ENCODE measurements at places on chromosomes 7 and 10.

- no peak for DNase-seq
Measured at GRCh38 chr10:76632767-76633051, 1004.9 kb downstream of the KCNMA1 start.

DNA sequence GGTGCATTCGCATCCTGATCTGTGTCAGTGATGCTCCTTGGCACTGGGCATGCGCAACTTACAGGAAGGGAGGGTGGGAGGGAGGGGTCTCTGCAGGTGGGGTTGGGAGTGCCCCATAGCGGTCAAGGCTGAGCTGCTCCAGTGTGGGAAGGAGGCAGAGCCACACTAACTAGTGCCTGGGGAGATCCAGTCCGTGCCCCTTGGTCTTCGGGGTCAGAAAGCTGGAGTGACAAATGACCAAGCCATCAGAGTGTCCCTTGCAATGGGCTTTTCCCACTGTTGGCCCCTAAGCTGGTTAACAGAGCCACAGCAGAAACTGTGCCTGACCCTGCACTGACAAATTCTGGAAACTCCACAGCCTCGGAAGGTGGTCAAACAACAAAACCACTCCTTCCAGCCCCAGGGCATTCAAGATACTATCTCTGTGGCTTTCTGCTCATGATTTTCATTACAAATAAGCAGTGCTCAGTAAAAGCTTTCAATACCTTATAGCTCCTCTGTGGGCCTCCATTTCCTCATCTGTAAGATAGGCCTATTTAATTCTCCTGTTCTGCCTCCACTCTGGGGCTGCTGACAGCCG, 138.1 kb upstream of the UNC5B start:
- no peak for DNase-seq

GRCh38 chr7:35705932-35706461, 11.1 kb upstream of the HERPUD2 start:
- no peak for DNase-seq

GRCh38 chr7:159098811-159099655, 45.6 kb downstream of the VIPR2 start:
- DNase-seq, result no peak

- DNase-seq, result no peak
Measured at GRCh38 chr7:16084370-16084769, 337.0 kb downstream of the CRPPA start.

DNA sequence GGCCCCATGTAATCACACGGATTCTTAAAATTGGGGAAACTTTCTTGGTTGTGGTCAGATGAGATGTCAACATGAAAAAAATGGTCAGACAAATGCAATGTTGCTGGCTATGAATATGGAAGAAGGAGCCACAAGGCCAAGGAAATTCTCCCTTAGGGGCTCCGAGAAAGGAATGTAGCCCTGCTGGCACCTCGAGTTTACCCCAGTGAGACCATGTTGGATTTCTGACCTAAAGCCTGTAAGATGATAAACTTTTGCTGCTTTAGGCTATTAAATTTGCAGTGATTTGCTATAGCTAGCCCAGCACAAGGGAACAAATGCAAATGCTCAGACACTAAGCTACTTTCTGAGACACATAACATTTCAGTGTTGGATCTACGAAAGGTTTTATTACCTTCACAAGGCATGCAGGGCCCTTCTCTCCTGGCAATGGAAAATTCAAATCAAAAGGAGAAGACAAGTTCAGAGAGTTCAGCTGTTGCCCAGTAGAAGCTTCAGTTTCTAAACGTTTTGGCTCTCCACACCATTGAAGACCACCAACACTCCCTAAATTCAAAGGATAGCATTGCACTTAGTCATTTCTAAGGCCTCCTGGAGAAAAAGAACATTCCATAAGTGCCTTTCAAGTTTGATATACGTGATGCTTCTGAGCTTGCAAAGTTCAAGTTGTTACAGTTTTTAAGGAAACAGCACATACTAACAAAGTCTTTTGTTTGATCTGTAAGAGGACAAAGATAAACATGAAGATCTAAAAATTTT, 23.4 kb downstream of the MCMBP start:
- DNase-seq, result no peak

GRCh38 chr7:38978491-38978890, 782 bp downstream of the POU6F2 start:
- DNase-seq, result no peak

- DNase-seq, result no peak
Measured at GRCh38 chr7:113109718-113110117, 8.6 kb downstream of the SMIM30 start.
